ENCODE measurements at places on chromosomes 6 and 20.

DNA sequence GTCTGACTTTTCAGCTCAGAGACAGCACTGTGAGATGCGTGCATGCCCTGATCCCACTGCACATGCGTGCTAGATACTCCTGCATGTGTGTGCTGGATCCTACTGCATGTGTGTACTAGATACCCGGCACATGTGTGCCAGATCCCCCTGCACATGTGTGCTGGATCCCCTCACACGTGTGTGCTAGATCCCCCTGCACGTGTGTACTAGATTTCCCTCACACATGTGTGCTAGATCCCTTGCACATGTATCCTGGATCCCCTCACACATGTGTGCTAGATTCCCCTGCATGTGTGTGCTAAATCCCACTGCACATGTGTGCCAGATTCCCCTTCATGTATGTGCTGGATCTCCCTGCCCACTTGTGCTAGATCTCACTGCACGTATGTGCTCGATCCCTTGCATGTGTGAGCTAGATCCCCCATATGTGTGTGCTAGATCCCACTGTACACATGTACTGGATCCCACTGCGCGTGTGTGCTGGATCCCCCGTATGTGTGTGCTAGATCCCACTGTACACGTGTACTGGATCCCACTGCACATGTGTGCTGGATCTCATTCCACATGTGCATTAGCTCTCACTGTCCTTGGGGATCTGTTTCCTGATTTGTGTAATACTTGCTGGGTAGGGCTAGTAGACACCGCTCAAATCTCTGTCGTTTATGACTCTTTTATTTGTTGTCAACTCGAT lies 214.6 kb downstream of the SMOC2 start:
- DNase-seq: no peak
- no peaks in the 10 kb centered on the region for H3K4me1 ChIP-seq
- no peak overlapping the region for H3K4me3 ChIP-seq
- H3K36me3 ChIP-seq: peaks cover 2% of the 10 kb centered on the region
- no peak overlapping the region for H3K27ac ChIP-seq
- H3K27me3 ChIP-seq: peaks cover 5% of the 10 kb centered on the region

- H3K4me3 ChIP-seq: no peak overlapping the region
- H3K27ac ChIP-seq: no peak overlapping the region
- no peak for DNase-seq
- H3K36me3 ChIP-seq: no peaks in the 10 kb centered on the region
Observed at GRCh38 chr6:129120856-129121638, 238.1 kb downstream of the LAMA2 start.

GRCh38 chr6:30357678-30358540 lies 13.0 kb downstream of the RPP21 start:
- H3K4me3 ChIP-seq: peak overlapping the region; percentile 56
- H3K27me3 ChIP-seq: peaks cover 83% of the 10 kb centered on the region
- DNase-seq: no peak
- H3K36me3 ChIP-seq: peaks cover 2% of the 10 kb centered on the region
- H3K4me1 ChIP-seq: peaks cover 7% of the 10 kb centered on the region
- H3K27ac ChIP-seq: no peak overlapping the region

DNA sequence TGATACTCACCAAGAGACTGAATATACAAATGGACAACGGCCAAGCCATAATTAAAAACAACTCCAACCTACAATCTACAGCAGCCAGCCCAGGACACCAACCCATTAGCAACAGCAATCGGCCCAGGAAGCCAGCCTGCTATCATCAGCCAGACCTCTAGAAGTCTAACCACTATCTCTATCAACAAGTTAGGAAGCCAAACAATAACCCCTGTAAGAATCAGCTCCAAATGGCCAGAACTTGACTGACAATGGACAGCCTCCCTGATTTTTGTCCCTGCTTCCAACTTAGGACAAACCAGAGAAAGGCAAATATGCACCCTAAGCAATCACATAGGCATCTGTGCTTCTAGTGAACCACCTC lies 511.8 kb upstream of the JARID2 start:
- H3K4me1 ChIP-seq: peaks cover 37% of the 10 kb centered on the region
- H3K4me3 ChIP-seq: peak overlapping the region; percentile 10
- no peaks in the 10 kb centered on the region for H3K27me3 ChIP-seq
- H3K27ac ChIP-seq: peak overlapping the region; percentile 43
- no peak for DNase-seq

DNA sequence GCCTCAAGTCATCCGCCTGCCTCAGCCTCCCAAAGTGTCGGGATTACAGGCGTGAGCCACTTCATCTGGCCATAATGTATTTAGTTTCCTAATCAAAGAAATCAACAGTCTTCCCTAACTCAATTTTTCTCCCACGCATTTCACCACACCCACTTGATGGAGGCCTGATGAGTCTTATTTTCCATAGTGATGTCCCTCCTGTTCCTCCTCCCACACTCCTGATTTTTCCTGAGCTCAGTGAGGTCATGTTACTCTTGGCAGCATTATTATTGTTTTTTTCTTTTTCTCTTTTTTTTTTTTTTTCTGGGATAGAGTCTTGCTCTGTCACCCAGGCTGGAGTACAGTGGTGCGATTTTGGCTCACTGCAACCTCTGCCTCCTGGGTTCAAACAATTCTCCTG lies 8.9 kb downstream of the ABRACL start:
- H3K36me3 ChIP-seq: peaks cover 47% of the 10 kb centered on the region
- H3K27me3 ChIP-seq: no peaks in the 10 kb centered on the region
- peaks cover 29% of the 10 kb centered on the region for H3K4me1 ChIP-seq
- H3K4me3 ChIP-seq: no peak overlapping the region
- DNase-seq: no peak
- no peak overlapping the region for H3K27ac ChIP-seq

DNA sequence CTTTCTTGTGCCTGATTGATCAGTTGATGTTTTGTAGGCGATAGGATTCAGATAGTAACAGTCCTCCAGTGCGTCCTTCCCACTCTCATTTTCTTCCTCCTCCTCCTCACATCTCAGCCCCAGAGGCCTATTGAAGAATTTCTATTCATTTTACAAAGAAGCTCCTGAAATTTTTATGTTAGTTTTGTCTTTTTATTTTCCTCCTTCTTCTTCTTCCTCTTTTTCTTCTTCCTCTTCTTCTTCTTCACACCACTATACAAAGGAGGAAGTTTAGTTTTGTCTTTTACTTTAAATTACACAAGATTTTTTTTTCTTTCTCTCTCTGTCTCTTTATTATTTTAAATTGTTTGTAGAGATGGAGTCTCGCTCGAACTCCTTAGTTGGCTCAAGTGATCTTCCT lies 19.1 kb downstream of the BTN2A1 start:
- no peak overlapping the region for H3K4me3 ChIP-seq
- no peaks in the 10 kb centered on the region for H3K27me3 ChIP-seq
- peaks cover 44% of the 10 kb centered on the region for H3K4me1 ChIP-seq
- peaks cover 13% of the 10 kb centered on the region for H3K36me3 ChIP-seq

DNA sequence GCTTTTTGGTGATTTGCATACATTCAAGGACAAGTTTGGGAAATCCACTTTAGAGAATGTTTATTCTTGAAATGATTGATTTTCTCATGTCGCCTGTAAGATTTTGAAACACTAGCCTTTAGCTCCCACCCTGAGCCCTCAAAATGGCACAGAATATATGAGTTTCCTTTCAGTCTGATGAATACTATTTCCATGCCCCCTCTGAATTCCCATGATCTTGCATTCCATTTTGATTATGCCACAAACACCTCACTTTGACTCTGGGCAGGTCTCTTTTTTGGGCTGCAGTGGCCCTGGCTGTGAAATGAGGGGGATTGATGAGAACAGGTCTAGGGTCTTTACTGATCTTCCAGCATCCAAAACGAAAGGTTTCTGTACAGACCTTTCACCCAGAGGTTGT lies 50.4 kb downstream of the SULF2 start:
- DNase-seq: no peak
- no peak overlapping the region for H3K4me3 ChIP-seq
- peaks cover 3% of the 10 kb centered on the region for H3K36me3 ChIP-seq
- H3K27me3 ChIP-seq: peaks cover 9% of the 10 kb centered on the region
- no peak overlapping the region for H3K27ac ChIP-seq
- no peaks in the 10 kb centered on the region for H3K4me1 ChIP-seq

DNA sequence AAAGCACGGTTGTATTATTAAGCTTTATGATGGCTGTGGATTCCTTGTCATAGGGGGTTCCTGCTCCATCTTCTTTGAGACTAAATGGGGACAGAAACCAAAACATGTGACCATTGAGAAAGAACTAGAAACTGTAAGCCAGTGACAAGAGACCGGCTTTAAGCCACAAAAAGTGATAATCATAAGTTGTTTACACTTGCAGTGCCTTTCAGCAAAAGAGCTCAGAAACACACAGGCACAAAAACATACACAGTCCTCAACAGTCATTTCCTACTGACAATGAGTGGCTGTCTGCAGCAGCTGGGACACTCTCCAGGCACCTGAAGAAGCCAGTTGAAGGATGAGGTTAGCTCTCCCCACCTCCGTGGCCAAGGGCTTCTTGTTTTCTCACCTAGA lies 20.0 kb upstream of the UBE2J1 start:
- no peak overlapping the region for H3K4me3 ChIP-seq
- H3K36me3 ChIP-seq: peaks cover 2% of the 10 kb centered on the region
- H3K4me1 ChIP-seq: peaks cover 18% of the 10 kb centered on the region
- DNase-seq: no peak
- H3K27ac ChIP-seq: no peak overlapping the region

GRCh38 chr6:85362652-85363310 lies 87.1 kb upstream of the NT5E start:
- H3K4me3 ChIP-seq: no peak overlapping the region
- no peak for DNase-seq
- no peaks in the 10 kb centered on the region for H3K4me1 ChIP-seq
- H3K27me3 ChIP-seq: peaks cover 13% of the 10 kb centered on the region

DNA sequence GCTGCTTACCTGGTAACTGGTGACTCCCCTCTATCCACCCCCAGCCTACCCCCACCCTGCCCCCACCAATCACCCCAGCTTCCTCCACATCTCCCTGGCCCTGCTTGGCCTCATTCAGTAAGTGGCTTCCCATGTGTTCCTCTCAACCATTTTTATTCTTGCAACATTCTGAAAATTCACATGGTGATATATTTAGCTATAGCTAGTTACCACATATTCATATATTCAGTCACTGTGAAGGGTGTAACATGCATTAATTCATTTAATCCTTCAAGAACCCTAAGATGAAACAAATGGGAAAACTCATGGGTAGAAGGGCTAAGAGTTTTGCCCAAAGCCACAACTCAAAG lies 95.4 kb upstream of the CEP85L start:
- DNase-seq: no peak

- no peaks in the 10 kb centered on the region for H3K27me3 ChIP-seq
- no peak overlapping the region for H3K27ac ChIP-seq
- DNase-seq: no peak
- no peak overlapping the region for H3K4me3 ChIP-seq
- no peaks in the 10 kb centered on the region for H3K4me1 ChIP-seq
Observed at GRCh38 chr20:11989018-11989771, 71.5 kb downstream of the BTBD3 start.

- DNase-seq: no peak
- H3K27ac ChIP-seq: no peak overlapping the region
- H3K4me1 ChIP-seq: no peaks in the 10 kb centered on the region
Observed at GRCh38 chr6:55250400-55250799, 76.1 kb downstream of the HCRTR2 start.

GRCh38 chr20:8918145-8918544 lies 150.7 kb upstream of the PLCB4 start:
- H3K27me3 ChIP-seq: no peaks in the 10 kb centered on the region
- H3K4me1 ChIP-seq: no peaks in the 10 kb centered on the region

DNA sequence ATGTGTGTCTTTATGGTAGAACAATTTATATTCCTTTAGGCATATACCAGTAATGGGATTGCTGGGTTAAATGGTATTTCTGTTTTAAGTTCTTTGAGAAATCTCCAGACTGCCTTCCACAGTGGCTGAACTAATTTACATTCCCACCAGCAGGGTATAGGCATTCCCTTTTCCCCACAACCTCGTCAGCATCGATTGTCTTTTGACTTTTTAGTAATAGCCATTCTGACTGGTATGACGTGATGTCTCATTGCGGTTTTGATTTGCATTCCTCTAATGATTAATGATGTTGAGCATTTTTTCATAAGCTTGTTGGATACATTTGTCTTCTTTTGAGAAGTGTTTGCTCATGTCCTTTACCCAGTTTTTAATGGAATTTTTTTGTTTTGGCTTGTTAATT lies 5.3 kb upstream of the TASP1 start:
- peaks cover 69% of the 10 kb centered on the region for H3K27me3 ChIP-seq
- no peaks in the 10 kb centered on the region for H3K36me3 ChIP-seq
- no peak overlapping the region for H3K27ac ChIP-seq
- no peak overlapping the region for H3K4me3 ChIP-seq
- DNase-seq: no peak

- no peak overlapping the region for H3K27ac ChIP-seq
- peaks cover 65% of the 10 kb centered on the region for H3K27me3 ChIP-seq
- DNase-seq: no peak
- no peaks in the 10 kb centered on the region for H3K36me3 ChIP-seq
- H3K4me1 ChIP-seq: no peaks in the 10 kb centered on the region
Observed at GRCh38 chr20:19211661-19212468, 577 bp upstream of the SLC24A3 start.

GRCh38 chr6:62283796-62284411 lies 2.1 kb downstream of the KHDRBS2 start:
- no peak overlapping the region for H3K27ac ChIP-seq
- DNase-seq: no peak
- no peak overlapping the region for H3K4me3 ChIP-seq
- no peaks in the 10 kb centered on the region for H3K4me1 ChIP-seq
- no peaks in the 10 kb centered on the region for H3K36me3 ChIP-seq
- H3K27me3 ChIP-seq: no peaks in the 10 kb centered on the region

DNA sequence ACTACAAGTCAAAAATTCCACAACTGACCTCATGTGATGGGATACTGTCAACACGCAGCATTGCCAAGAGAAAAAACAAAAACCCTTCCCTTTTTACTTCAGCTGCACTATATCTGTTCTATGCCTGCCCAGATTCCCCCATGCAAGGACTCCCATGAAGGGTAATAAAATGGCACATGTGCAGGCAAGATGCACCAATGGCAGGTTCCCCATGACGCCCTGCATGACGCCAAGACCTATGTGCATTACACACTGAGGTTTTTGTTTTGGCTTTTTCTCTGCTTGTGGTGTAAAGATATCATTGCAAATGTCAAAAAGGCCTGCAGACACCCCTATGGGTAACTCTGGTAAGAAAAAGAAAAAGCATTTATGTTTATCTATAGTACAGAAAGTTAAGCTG lies 403.4 kb downstream of the HDGFL1 start:
- no peak overlapping the region for H3K4me3 ChIP-seq
- H3K27ac ChIP-seq: no peak overlapping the region
- DNase-seq: no peak

- H3K36me3 ChIP-seq: peaks cover 1% of the 10 kb centered on the region
- no peak overlapping the region for H3K27ac ChIP-seq
- no peaks in the 10 kb centered on the region for H3K27me3 ChIP-seq
- no peak for DNase-seq
- H3K4me3 ChIP-seq: no peak overlapping the region
Observed at GRCh38 chr6:135289816-135290215, 108.7 kb downstream of the MYB start.
